CD4-positive, alpha-beta T cell treated with Interleukin-17A for 4 hours (primary cell): ENCODE measurements at places on chromosomes 1 and 21.
A peak's percentile ranks its signal among the peaks of the same experiment; 100 is the strongest.

DNA sequence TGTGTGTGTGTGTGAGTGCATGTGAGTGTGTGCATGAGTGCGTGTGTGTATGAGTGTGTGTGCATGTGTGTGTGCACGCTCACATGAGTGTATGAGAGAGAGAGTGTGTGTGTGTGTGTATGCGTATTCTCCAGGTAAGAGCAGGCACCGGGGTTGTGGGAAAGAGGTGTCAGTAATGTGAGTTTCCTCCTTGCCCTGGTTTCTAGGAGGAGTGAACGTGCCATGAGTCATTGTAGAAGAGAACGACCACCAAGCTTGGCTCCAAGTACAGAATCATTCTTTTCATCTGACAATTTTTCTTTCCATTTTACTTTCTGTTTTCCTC is 79.1 kb downstream of the POFUT2 start:
- DNase-seq: no peak

GRCh38 chr21:38287476-38287875 is 30.7 kb downstream of the KCNJ15 start:
- no peak for DNase-seq

DNA sequence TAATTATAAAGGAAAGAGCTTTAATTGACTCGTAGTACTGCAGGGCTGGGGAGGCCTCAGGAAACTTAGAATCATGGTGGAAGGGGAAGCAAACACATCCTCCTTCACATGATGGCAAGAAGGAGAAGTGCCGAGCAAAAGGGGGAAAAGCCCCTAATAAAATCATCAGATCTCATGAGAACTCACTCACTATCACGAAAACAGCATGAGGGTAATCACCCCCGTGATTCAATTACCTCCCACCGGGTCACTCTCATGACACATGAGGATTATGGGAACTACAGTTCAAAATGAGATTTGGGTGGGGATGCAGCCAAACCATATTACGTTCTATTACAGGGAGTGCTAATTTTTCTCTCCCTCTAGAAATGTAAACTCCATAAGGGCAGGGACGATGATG is 14.2 kb upstream of the MRPS14 start:
- DNase-seq: no peak

GRCh38 chr1:166544561-166544960 is 294.7 kb upstream of the POGK start:
- no peak for DNase-seq

DNA sequence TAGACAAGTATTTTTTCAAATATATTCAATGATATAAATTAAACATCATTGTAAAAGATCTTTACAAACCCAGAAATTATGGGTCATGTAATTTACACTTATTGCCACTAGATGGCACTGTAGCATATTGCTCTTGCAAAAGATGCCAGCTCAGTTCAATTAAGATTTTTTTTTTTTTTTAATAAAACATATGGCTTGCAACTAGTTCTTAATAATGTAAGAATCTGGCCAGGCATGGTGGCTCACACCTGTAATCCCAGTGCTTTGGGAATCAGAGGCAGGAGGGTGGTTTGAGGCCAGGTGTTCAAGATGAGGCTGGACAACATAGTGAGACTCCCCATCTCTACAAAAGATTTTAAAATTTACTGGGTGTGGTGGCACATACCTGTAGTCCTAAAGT is 49.4 kb upstream of the DESI2 start:
- no peak for DNase-seq

DNA sequence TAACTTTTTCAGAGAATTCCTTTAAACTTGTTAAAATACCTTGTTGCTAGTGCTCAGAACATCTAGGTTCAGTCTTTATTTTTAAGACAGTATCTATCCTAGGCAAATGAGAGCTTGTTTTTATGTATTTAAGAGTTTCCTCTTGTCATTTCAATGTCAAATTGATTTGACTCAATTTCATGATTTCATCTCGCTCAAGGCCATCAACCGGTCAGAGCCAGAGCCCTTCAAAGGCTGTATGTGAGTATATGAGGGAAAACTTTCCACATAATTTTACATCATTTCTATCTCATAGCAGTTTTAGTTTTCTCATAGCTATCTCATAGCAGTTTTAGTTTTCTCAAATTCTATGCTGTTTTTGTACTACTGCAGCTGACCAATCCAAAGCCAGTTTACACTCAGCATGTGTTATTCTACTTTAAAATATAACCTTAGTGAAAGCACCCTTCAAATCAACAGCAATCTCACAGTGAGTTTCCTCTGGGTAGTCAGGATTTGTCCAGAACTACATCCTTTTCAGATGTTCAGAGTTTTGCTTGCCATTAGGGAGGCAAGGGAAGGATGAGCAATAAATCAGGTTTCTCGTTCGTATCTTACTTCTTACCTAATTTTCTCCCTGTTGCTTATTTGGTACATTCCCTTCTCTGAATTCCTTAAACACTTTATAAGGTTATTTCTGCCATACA is 12.7 kb downstream of the HNRNPU start:
- DNase-seq: no peak

DNA sequence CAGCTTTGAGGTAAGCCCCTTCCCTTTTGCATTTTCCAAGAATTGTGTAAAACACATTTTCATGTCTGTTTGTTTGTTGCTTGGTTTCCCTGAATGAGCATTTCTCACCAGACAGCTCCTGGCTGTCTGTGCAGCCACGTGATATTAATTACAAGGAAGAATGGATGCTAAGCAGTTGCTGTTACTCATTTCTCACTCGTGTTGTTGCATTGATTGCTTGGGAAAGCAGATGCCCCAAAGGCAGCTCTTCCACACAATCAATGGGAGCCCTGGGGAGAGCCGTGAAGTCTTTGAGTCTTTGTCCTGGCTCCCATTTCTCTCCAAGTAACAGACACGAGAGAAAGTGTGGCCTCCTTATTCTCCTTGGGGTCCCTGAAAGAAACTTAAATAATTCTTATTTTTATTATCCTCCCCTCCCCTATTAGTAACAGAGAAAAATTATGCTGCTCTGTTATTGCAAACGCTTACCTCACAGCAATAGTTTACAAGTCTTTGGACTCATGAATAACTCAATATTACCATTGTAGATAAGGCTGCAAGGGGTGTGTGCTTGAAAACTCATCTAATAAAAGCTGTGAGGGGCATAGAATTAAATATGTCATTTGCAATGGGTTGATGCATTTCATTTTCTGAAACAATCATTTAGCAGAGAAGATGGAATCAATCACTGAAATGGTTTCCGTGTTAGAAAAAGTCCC is 127.7 kb upstream of the CAMK1G start:
- DNase-seq: no peak

DNA sequence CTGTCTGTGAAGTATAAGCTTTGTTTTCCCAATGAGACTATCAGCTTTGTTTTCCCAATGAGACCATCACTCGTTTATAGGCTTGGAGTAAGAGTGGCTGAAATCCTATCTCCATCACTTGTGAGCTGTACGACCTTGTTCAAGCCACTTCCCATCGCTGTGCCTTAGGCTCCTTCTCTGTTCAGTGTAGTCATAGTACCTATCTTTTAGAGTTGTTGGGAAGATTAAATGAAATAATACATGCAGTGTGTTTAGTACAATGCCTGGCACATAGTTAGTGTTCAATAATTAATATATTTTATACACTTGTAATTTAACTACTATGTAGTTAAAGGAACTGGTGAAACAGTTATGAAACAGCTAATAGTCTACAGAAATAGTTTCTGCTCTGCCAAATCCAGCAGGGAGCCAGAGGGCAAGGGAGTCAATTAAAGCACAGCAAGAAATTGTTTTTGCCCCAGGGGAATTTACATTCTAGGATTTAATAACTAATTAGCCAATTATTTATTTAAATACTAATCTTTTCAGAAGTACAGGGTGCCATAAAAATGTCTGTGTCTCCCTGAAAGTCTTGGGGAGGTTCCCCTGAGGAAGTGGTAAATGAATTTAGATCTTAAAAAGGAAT is 139.3 kb upstream of the HMCN1 start:
- no peak for DNase-seq

DNA sequence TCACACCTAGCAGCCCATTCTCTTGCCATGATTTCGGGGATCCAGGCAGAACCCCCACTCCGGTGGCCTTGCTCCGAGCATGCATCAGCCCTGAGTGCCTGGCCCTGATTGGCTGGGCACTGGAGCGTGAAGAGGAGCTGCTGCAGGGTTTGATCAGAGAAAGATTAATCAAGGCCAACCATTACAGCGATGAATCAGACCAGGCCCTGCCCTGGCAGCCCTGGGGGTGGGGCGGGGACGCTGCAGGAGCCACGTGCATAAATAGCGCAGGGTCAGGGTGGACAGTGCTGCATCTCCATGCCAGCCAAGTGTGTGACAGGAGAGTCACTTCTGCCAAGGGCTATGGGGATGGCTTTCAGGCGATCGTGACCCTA is 3.4 kb upstream of the FAM131C start:
- no peak for DNase-seq

- DNase-seq: no peak
Measured at GRCh38 chr1:53257454-53258081, 19.2 kb upstream of the MAGOH start.

GRCh38 chr1:234544087-234544579 is 65.2 kb upstream of the TARBP1 start:
- peak; percentile 79 for DNase-seq

DNA sequence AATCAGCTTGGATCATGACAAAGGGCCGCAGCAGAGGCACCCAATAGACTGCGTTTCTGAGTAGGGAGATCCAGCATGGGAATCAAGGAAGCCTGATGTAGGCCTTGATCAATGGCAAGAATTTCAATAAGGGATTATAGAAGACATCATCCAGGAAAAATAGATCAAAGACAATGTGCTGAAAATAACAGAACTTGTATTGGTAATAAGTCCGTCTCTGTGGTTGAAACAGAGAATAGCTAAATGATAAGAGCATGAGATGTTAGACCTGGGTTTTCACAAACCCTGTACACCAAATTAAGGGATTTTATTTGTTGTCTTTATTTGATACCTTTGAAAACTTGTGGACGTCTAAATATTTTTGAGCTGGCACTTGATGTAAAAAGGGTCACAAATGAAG is 228.0 kb upstream of the SGIP1 start:
- no peak for DNase-seq

DNA sequence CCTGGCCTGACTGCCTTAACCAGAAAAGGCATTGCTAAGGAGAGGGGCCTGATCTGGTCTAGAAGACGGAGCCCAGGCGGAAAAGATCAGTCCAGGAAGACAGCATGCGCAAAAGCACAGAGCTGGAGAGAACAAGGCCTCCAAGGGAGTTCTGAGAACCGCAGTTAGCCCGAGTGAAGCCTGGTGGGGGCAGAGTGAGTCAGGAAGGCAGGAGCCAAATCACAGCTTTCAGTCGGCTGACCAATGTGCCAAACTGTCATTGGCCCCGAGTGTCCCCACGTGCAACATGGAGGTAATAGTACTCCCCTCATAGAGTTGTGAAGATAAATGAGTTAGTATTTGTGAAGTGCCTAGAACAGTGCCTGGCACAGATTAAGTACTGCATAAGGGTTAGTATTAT is 1.2 kb upstream of the TSPAN2 start:
- DNase-seq: no peak

DNA sequence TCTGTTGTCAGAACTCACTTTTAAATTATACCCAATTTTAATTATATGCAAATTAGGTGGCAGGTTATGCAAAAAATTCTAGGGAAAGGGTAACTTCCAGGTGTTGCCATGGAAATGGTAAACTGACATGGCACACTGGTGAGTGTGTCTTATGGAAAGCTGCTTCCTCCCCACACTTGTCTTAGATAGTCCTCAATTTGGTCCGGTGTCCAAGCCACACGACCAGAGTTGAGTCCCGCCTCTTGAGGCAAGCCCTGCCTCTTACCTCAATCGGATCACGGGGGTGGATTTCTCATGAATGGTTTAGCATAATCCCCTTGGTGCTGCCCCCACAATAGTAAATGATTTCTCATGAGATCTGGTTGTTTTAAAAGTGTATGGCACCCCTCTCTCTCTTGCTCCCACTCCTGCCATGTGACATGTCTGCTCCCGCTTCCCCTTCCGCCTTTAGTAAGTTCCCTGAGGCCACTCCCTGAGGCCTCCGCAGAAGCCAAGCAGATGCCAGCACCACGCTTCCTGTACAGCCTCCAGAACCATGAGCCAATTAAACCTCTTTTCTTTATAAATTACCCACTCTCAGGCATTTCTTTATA is 74.9 kb downstream of the MATN1 start:
- DNase-seq: no peak

- no peak for DNase-seq
Measured at GRCh38 chr1:24589200-24589599, 33.3 kb downstream of the NCMAP start.

- no peak for DNase-seq
Measured at GRCh38 chr21:35988416-35989137, 71.7 kb downstream of the SETD4 start.

DNA sequence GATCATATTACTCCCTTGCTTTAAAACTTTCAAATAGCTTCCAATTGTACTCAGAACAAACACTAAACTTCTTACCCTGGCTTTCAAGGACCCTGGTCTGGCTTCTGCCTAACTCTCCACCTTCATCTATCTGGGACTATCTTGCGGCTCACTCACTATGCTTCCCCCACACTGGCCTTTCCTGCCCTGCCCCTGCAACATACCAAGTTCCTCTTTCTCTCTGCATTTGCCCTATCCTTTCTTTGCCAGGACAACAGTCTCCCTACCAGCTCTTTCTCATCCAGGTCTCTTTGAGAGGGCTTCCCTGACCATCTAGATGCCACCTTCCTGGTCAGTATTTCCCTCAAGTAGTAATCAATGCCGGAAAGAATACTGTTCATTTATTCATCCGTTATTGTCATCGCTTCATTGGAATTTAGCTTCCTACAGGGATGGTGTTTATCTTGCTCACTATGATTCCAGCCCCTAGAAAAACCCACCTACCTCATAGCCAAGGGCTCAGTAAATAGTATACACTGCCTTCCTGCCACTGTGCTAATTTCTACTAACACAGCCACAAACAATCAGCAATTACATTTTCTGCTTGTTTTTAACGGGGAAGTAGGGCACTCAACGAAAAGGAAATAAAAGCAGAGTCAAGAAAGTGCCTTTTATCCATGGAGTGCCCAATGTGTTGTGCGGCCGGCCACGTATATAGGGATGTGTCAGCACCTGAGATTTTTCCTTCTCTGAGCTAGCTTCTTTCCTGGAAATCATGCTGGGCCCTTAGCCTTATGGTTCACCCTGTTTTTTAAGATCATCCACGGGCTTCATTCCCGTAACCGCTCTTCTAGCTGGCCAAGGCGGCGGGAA is 521 bp upstream of the CDC7 start:
- DNase-seq: no peak

GRCh38 chr1:34695580-34695979 is 59.3 kb upstream of the GJB5 start:
- no peak for DNase-seq
